ENCODE measurements at places on chromosomes 5 and 9.

GRCh38 chr9:38059233-38059936 is 9.6 kb downstream of the SHB start:
- DNase-seq: no peak

GRCh38 chr5:139426203-139426885 is 13.0 kb downstream of the DNAJC18 start:
- no peak for DNase-seq

GRCh38 chr9:93436218-93436617 is 15.3 kb upstream of the FAM120A start:
- DNase-seq: no peak

DNA sequence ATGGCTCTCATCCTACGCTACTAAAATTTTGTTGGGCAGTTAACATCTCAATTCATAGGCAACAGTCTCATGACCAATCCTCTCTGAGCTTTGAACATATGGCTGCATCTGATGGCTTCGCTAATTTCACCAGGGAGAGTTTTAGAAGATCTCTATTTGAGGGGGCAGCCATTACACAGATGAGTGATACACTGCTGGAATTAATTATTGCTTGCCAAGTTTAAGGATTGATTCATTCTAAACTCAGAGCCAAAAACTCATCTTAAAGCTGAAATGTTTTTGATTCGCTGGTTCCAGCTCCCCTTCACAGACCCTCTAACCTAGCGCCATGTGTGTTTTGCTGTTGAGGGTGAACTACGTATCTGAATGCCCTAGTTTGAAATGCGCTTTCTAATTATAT is 519.9 kb upstream of the WWC1 start:
- no peak for DNase-seq

DNA sequence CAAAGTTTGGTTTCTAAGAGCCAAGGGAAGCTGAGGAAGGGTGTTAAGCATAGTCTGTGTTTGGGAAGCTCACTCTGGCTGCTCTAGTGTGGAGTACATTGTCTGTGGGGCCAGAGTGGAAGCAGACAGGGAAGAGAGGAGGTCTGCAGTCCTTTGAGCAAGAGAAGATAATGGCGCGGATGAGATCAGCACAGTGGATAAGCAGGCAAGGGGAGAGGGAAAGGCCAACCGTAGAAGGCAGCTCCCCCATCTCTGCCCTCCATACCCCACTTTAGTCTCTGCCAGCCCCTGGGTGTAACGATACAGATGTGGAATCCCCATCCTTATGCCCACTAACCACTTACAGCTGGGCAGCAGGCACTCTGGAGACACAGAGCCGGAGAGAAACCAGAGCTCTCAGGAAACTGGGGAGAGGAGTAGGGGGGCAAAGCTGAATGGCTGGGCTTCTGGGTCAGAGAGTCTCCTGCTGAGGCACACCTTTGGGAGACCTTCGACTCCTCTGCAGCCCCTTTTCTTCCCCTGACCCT is 75.0 kb downstream of the SLIT3 start:
- DNase-seq: no peak

- DNase-seq: no peak
Measured at GRCh38 chr5:113214606-113215323, 220.0 kb downstream of the TSSK1B start.

- DNase-seq: no peak
Measured at GRCh38 chr9:6226696-6227095, 11.1 kb downstream of the IL33 start.

GRCh38 chr5:98977723-98978122 is 48.9 kb upstream of the CHD1 start:
- DNase-seq: no peak

- DNase-seq: no peak
Measured at GRCh38 chr5:172453206-172453985, 929 bp downstream of the SH3PXD2B start.

GRCh38 chr5:59180515-59180914 is 597.6 kb downstream of the RAB3C start:
- DNase-seq: no peak

GRCh38 chr5:106094839-106095238 is 1575.9 kb downstream of the EFNA5 start:
- no peak for DNase-seq

Measured in psoas muscle (tissue), 8 donors.